ENCODE measurements at places on chromosomes 5 and 9.

DNA sequence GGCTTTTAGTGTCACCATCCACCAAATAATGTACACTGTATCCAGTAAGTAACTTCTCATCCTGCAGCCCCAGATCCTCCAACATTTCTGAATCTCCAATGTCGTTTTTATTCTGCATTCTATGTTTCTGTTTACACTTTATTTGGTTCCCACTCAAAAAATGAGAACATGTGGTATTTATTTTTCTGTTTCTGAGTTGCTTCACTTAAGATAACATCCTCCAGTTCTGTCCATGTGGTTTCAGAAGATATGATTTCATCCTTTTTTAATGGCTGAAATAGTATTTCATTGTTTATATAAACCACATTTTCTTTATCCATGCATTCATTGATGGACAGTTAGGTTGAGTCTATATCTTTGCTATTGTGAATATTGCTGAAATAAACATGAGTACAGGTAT, 677.3 kb upstream of the FTMT start:
- no peak for DNase-seq

DNA sequence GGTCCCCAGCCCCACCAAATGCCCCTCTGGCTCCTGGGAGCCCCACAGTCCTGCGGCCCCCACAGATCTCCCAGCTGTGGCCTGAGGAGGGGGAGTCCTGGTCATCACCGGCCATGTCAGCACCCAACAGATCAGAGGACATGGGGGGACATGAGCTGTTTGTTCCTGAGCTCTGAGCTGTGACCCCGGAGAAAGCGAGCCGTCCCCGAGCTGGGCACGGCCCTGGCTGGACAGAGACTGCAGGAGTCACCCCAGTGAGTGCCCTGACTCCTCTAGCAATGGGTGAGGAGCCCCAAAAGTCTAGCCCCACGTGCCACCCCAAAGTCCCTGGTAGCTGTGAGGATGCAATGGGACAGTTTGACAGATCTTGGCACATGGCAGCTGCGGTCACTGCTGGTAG, 25.7 kb downstream of the CCDC187 start:
- no peak for DNase-seq

DNA sequence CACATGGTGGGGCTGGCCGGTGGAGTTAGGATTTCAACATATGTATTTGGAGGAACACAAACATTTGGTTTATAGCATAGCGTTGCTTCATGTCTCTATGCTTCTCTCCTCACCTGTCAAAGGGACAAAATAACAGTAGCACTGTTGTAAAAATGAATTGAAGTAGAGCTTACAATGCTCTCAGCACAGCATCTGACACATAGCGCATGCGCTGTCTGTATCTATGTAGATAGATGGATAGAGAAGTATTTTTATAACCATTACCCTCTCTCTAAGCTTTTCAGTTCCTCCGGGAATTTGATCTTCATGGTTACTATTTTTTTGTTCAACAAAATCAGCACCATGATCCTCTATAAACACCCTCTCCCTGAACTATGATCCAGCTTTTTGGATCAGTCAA, 166.0 kb downstream of the TTLL11 start:
- DNase-seq, result no peak

DNA sequence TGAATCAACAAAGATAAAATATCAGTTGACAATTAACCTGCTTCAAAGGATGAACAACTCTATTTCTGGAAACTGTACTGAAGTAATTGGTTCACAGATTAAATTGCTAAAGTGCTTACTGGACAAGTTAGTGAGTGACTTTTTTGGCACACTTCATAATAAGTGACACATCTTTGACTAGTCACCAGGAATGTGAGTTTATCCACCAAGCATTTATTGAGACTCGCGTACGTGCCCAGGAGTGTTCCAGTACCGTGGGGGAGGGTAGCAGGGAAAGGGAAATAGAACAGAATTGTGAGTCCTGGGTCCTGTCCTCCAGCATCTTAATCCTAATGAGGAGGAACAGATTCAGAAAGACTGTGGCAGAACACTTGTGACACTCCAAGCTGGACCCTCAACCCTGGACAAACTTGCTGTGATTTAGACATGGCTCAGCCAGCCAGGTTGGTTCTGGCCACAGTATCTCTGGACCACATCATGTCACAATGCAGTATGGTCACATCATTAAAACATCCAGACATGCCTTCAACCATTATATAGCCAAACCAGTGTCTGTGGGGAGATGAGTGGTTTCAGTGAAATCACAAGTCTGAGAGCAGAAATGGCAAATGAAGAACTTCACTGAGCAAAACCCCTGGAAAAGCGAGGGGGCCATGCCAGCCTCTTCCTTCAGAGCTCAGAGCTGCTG, 623.1 kb downstream of the BNC2 start:
- no peak for DNase-seq

DNA sequence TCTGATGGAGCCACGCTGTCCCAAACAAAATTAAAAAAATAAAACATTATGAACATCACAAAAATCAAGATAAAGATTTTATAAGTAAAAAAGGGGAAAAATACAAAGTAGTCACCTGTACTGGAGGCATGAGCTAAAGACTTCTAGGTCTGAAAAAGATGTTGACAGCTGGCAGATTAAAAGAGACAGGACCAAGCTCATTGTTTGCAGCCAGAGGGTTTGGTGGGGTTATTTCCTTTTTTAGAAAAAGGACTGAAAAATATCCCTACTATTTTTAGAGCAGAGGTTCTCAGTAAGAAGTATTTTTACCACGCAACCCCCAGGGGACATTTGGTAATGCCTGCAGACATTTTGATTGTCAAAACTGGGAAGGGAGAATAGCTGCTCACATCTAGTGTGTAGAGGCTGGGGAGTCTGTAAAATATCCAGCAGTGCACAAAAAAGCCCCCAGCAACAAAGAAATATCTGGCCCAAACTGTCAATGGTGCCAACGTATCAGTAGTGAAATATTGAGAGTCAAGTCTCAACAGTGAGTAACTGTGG, 353.4 kb downstream of the TLE1 start:
- DNase-seq, result no peak

DNA sequence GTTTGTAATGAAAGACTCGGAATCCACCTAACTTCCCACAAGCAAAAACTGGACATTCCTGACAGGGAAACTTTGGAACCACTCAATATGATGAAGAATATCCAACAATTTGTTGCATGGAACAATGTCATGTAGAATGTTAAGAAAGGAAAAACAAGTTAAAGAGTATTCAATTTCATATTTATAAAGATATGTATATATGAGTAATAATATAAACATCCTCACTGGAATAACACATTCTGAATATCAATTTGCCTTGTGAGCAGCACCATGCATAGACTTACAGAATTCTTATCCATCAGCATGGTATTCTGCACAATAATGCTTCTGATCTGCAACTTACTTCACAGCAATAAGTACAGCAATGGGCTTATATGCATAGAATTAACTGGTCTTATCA, 650.3 kb downstream of the SEMA5A start:
- no peak for DNase-seq

GRCh38 chr5:132461569-132462070, 29.0 kb downstream of the IRF1 start:
- no peak for DNase-seq

GRCh38 chr5:134148316-134148715, 28.4 kb downstream of the SKP1 start:
- no peak for DNase-seq

DNA sequence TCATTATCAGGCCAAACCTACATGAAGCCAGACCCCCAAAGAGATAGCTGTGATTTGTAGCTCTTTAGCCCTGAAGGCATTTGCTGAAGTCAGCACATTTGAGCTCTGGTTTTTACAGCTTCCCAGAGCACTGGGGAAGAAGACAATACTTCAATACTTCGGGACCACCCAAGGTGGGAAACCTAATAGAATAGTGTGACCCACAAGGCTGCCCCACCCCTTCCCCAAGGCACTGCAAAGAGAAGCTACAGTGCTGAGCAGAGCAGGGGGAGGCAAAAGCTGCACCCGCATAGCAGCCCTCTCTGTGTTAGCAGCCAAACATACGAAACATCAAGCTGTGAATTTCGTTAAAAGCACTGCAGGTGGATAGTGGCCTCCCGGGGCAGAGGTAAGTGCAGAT, 87.3 kb downstream of the HSD17B3 start:
- DNase-seq, result no peak

- peak; percentile 52 for DNase-seq
Observed at GRCh38 chr5:179509239-179509638, 41.1 kb upstream of the RUFY1 start.

DNA sequence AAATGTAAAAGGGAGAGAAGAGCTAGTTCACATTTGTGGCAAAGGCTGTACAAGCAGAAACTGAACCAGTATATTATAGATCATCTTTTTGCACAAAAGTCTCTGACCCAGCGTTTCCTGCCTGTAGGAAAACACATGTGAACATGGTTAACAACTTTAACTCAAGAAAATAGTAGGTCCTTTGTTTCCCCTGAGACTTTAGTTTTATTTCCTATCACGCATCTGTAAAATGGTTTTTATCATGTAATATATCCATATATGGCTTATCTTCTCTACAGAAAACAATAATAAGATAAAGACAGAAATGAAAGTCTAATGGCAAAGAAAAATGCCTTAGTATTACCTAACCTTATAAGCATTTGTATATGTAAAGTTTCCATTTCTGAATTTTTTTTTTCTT, 2.7 kb downstream of the KIF3A start:
- no peak for DNase-seq

DNA sequence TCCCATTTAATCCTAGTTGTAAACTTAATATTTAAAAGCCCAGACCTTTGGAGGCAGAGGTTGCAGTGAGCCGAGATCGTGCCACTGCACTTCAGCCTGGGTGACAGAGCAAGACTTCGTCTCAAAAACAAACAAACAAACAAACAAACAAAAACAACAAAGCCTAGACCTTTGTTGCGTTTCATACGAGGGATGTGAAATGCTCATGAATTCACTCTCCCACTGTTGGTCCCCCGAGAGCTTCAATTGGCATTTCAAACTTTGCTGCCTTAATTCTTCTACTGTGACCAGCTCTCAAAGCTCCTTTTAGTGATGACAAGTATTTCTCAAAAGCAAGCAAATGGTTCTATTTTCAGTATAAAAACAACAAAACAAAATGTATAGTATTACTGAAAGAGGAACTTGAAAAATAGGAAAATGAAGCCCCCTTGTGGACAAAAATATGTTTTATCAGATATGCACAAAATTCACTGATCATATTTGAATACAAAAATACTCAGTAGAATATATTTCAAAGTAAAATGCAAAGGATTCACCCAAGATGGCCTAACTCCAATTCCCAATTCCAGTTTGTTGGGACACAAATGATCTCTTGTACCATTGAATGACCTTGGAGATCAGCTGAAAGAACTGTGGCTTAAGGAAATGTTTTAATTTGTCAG, 140.4 kb downstream of the ESM1 start:
- peak; percentile 64 for DNase-seq

DNA sequence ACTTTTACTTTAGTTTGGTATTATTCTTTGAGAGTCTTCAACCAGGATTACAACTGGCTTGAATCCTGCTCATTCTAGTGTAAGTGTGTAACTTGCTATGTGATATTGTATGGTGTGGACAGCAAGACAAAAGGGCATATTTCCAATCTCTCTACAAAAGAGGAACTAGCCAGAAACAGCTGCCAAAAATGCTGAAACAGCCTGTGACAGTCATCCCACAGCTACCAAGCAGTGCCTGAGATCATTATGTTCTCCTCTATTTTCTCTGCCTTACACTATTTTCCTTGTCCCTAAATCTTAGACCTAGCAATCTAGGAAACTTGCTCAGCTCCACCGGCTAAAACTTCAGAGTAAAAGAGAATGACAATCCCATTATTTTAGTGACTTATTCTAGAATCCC, 42.8 kb downstream of the WDR41 start:
- DNase-seq, result peak; percentile 74

GRCh38 chr9:89427621-89428221, 70.2 kb downstream of the SEMA4D start:
- no peak for DNase-seq

- DNase-seq, result no peak
Observed at GRCh38 chr9:136853596-136854112, 1.5 kb downstream of the MAMDC4 start.

- no peak for DNase-seq
Observed at GRCh38 chr5:32420506-32420905, 24.0 kb downstream of the ZFR start.

GRCh38 chr5:140035881-140036280, 7.2 kb downstream of the NRG2 start:
- DNase-seq, result no peak

DNA sequence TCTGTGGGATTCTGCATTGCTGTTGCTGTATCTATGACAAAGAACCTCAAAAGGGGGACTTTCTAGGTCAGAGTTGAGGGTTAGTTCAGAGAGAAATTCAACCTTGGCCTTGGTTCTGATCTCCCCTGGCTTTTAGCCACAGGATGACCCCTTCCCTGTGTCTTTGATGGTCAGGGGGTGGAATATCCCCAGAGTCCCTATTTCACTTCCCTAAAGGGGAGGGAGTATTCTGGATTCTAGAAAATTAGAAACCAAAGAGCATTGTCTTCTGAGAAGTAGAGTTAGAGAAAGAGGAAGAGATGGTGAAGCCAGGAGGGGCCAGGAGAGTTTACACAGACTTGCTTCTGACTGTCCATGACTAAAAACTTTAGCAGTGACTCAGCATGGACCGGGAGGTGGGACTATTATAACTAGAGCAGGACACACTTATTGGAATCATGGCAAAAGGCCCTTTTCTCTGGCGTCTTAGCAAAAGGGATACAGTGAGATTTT, 56.2 kb upstream of the LPAR1 start:
- peak; percentile 21 for DNase-seq

GRCh38 chr5:134149571-134150303, 27.0 kb downstream of the SKP1 start:
- DNase-seq, result no peak

- DNase-seq, result no peak
Observed at GRCh38 chr9:95157481-95158151, 159.9 kb downstream of the FANCC start.

DNA sequence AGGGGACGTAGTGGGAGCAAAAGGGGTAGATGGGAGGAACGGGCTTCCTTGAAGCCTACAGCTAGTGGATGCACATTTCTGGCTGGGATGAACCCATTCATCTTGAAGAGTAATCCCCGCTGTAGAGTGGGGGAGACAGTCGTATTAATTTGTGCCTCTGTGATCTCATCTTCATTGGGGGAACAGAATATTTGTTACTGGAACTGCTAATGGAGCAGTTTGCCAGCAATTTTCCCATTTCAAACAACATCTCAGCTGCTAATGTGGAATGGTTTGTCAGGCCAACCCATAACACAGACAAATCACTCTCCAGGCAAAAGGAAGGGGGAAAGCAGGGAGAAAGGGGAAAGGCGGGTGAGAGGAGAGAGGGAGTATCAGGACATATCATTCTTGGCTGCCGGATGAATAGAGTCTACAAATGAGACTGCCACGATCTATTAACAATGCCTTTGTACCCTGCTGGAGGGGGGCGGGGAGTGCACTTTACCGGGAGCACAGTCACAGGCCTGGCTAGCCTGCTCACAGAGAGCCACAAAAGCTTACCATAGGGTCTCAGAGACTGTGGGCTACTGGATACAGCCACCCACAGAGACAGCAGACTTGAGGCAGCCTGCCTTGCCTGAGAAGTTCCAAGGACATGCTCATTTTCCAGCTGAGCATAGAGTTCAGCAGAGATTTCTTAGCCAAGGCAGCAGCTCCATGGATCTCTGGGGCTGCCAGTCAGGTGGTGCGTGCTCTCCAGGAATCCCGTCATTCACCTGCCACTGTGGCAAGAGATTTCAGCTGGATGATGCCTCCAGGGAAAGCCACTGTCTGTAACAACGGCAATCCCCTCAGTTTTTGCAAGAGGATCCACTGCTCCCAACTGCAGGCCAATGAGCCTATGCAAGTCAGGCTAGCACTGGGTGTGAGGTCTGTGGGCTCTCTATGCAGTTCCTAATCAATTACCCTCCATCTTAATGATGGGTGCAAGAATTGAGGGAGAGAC, 217.7 kb upstream of the PANK3 start:
- DNase-seq, result no peak

GRCh38 chr9:127753622-127754021, 18.5 kb upstream of the TOR2A start:
- no peak for DNase-seq
